ENCODE measurements at places on chromosomes 7 and 10. TPM values are rescaled to one million over a fixed set of nuclear protein-coding genes. Genes with fewer than 3 reads are reported as not detected.

Gene BZW2
- 194 TPM for total RNA-seq

Gene CASTOR2
- total RNA-seq = 5.5 TPM

Gene FKBP6
- total RNA-seq = not detected

DNA sequence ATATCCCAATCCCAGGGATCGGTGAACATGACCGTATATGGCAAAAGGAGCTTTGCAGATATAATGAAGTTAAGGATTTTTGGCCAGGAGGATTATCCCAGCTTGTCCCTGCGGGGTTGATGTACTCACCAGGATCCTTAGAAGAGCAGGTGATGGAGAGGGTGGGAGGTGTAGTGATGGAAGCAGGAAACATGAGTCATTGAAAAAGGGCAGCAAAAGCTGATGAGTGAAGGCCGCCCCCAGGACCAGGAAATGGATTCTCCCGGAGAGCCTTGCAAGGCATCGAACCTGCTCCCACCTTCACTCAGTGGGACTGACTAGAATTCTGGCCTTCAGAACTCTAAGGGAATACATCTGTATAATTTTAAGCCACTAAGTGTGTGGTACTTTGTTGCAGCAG is 5.2 kb upstream of the NUPR2 start:
- H3K4me3 ChIP-seq = no peak overlapping the region
- no peaks in the 10 kb centered on the region for H3K4me1 ChIP-seq
- no peaks in the 10 kb centered on the region for H3K36me3 ChIP-seq
- no peak overlapping the region for H3K27ac ChIP-seq
- DNase-seq = no peak

- H3K36me3 ChIP-seq = no peaks in the 10 kb centered on the region
- H3K4me1 ChIP-seq = no peaks in the 10 kb centered on the region
- DNase-seq = no peak
- no peak overlapping the region for H3K27ac ChIP-seq
- H3K27me3 ChIP-seq = no peaks in the 10 kb centered on the region
Measured at GRCh38 chr10:95458871-95459270, 102.3 kb downstream of the SORBS1 start.

GRCh38 chr10:90289037-90289436 is 568.8 kb downstream of the HTR7 start:
- DNase-seq = no peak
- H3K27ac ChIP-seq = peak overlapping the region; percentile 32
- H3K27me3 ChIP-seq = no peaks in the 10 kb centered on the region

GRCh38 chr10:63744060-63744941 is 223.1 kb downstream of the REEP3 start:
- DNase-seq = no peak
- peaks cover 13% of the 10 kb centered on the region for H3K4me1 ChIP-seq
- H3K36me3 ChIP-seq = no peaks in the 10 kb centered on the region
- no peak overlapping the region for H3K4me3 ChIP-seq

GRCh38 chr7:55065079-55065478 is 46.3 kb downstream of the EGFR start:
- H3K27me3 ChIP-seq = no peaks in the 10 kb centered on the region
- DNase-seq = peak; percentile 64
- peak overlapping the region; percentile 38 for H3K27ac ChIP-seq
- H3K4me1 ChIP-seq = peaks cover 65% of the 10 kb centered on the region
- peak overlapping the region; percentile 24 for H3K4me3 ChIP-seq
- H3K36me3 ChIP-seq = peaks cover 22% of the 10 kb centered on the region

GRCh38 chr7:18353339-18353738 is 142.2 kb upstream of the HDAC9 start:
- no peaks in the 10 kb centered on the region for H3K36me3 ChIP-seq
- H3K4me3 ChIP-seq = peak overlapping the region; percentile 67
- H3K27me3 ChIP-seq = no peaks in the 10 kb centered on the region
- peaks cover 67% of the 10 kb centered on the region for H3K4me1 ChIP-seq
- peak overlapping the region; percentile 91 for H3K27ac ChIP-seq
- DNase-seq = no peak

GRCh38 chr7:33420311-33420940 is 291.1 kb downstream of the BBS9 start:
- H3K36me3 ChIP-seq = no peaks in the 10 kb centered on the region
- no peak overlapping the region for H3K4me3 ChIP-seq
- no peaks in the 10 kb centered on the region for H3K4me1 ChIP-seq
- DNase-seq = no peak
- no peak overlapping the region for H3K27ac ChIP-seq

- no peak for DNase-seq
- H3K4me1 ChIP-seq = no peaks in the 10 kb centered on the region
- H3K27ac ChIP-seq = no peak overlapping the region
- no peaks in the 10 kb centered on the region for H3K27me3 ChIP-seq
- H3K36me3 ChIP-seq = peaks cover 6% of the 10 kb centered on the region
Measured at GRCh38 chr7:158543840-158544239, 43.8 kb downstream of the PTPRN2 start.

All from Calu3 (cell line).